KG1 (cell line): ENCODE measurements at places on chromosomes 12 and 14.

DNA sequence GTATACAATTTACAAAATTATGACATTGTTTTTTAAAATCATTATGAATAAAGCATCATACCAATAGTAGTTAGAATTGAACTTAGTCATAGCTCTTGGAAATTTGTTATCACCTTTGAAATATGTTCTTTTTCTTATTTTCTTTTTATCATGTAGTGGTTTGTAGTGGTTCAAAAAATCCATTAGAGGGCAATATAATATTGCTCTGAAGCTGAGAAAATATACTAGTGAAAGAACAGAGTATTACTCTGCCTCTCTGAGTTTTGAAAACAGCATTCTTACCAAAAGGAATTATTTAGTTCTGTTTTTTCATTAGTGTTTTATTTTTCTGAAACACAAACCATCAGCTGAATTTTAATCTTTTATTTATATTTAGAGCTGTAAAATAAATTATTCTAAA lies 76.2 kb downstream of the PDZRN4 start:
- DNase-seq = no peak

DNA sequence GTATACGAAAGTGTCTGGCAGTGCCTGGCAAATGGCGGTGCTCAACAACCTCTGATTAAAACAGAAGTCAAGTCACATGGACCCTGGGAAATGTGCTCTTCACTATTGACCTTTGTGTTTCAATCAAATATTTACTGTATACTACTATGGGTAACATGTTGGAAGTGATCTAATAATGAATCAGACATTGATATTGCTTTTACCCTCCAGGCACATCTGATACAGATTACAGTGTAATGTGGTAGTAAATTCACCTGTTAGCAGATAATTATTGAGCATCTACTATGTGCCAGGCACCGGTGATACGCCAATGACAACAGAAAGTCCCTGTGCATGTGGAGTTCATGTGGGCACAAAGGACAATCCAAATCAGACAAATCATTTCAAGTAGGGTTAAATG lies 63.1 kb downstream of the STON2 start:
- DNase-seq = no peak

DNA sequence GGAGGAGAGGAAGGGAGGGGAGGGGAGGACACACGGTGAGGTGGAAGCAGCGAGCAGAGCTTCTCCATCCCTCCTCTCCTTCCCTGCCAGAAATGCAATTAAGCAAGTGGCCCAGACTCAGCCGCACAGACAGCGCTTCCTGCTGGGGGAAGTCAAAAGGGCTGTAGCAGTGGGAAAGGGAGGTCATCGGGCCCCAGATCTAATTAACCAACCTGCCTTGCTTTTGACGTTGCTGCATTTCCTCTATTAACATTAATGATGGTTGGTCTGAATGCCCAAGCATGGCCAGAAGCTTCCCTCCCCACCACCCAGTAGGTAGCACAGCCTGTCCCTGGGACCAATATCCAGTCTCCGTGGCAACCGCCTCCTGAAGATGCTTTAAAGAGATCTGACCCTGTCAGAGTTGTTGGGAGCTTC lies 4.6 kb upstream of the NGB start:
- DNase-seq = no peak

- no peak for DNase-seq
Measured at GRCh38 chr14:90871605-90872233, 55.5 kb upstream of the TTC7B start.

DNA sequence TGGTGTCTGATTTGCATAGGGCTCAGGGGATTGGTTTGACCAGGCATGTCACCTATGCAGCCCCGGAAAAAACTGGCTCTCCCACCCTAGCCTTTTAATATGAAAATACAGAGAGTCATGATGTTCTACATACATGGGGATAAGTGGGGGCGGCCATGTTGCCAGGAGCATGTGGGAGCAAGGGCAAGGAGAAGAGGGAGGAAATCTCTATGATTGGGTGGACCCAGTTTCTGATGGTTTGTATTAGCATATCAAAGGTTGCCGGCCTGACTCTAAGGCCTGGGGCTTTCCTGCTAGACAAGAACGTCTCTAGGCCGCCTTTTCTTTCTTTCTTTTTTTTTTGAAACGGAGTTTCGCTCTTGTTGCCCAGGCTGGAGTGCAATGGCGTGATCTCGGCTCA lies 123.4 kb upstream of the CPSF6 start:
- no peak for DNase-seq

GRCh38 chr12:116261525-116262100 lies 15.9 kb downstream of the MED13L start:
- no peak for DNase-seq

- no peak for DNase-seq
Measured at GRCh38 chr12:87758271-87758670, 270.9 kb downstream of the C12orf50 start.

DNA sequence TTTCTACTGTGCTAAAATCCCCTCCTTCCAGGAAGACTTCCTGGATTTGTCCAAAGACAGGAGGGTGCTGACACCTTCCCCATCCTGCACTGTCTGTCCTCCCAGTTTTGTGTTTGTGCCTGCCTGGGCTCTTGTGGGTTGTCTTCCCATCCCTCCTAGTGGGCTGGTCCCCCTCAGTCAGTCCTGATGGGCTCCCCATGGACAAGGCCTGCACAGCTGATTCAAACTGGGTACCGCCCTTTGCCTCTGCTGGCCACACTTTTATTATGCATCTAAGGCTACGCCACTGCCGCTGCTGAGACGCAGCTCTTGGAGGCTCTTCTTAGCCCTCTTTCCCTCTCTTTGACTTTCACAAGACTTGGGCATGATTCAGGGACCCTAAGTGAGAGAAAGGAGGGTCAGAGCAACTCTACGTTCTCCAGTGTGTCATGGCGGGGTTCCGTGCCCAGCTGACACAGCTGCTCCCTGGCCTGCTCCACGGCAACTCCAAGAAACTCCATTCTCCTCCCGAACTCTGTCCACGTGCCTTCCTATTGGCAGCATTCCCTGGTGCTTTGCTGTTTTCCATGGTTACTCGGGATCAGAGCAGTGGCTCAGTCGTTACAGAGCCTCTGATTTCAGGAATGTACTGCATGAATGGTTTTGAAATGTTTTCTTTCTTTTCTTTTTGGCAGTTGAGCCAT lies 3.8 kb upstream of the KRT85 start:
- no peak for DNase-seq
